ENCODE measurements at places on chromosomes 13 and 19.

DNA sequence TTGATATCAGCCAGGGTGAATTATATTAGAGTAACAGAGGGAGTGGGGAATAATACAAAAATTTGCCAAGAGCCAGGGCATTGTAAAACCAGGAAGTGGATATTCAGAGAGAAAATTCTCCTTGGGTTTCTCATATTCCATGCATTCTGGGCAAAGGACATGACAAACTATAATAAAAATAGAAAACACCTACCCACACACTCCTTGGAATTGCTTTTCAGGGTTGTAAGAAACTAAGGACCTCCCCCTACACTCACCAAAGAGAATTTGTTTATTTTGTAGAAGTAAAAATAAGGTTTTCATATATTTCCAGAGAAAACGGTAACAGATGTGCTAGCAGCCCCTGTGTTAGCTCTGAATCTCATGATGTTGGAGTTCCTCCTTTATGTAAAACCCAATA lies 649.6 kb downstream of the SLITRK1 start:
- no peak for DNase-seq

DNA sequence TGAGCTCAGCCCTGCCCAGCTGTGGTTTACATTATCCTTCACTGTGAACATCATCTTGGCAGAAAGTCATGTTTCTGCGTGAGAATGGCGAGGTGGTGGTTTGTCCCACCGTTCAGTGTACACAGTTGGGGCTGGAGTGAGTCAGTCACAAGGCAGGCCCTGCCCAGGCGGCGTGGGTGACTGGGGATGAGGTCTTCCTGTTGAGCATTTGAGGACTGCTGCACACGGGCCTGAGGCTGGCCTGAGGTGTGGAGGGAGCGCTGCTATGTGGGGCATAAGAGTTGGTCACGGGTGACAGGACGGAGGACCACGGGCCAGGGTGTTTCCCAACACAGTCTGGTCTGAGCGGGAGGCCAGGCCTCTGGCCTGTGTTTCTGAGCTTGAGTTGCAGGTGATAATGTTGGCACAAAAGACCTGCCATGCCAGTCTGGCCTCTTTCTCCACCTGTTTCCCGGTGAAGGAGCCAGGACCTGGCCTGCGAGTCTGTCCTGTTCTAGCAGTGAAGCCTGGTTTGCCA lies 13.4 kb upstream of the C19orf33 start:
- no peak for DNase-seq

DNA sequence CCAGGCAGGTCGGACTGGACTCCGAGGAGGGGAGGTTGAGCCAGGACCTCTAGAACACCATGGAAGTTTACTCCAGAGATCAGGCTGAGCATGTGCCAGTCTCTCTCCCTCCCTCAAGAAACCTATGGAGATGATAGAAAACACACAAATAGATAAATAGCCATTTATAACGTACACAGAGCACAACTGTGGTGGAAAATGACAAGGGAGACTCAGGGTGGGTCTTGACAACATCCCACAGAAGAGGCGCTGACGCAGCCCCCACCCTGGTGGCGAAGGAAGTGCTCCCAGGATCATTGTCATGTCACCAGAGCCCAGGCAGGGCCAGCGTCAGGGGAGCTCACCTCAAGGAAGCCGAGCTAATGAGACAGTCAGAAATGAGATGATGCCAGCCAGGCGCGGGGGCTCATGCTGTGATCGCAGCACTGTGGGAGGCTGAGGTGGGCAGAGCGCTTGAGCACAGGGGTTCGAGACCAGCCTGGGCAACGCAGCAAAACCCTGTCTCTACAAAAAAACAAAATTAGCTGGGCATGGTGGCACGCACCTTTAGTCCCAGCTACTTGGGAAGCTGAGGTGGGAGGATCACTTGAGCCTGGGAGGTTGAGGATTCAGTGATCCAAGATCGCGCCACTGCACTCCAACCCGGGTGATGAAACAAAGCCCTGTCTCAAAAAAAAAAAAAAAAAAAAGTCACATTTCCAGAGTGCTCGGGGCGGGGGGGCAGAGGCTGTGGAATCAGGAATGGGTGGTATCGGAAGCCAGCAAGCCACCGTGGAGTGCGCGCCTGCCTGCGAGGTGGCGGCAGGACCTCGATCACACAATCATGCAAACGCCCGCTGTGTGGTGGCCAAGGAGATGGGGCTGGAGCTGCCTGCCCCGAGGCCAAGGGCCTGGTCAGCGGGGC lies 178.4 kb downstream of the KDM4B start:
- DNase-seq = no peak

DNA sequence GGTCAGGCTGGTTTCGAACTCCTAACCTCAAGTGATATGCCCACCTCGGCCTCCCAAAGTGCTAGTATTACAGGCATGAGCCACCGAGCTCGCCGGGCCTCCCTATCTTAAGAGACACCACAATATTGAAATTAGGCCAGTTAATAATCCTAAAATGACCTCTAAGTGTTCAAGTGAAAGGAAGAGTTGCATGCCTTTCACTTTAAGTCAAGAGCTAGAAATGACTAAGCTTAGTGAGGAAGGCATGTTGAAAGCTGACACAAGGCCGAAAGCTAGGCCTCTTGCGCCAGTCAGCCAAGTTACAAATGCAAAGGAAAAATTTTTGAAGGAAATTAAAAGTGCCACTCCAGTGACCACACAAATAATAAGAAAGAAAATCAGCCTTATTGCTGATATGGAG lies 144.5 kb upstream of the FNDC3A start:
- DNase-seq = peak; percentile 68

- no peak for DNase-seq
Observed at GRCh38 chr19:658059-658839, 4.8 kb downstream of the RNF126 start.

- DNase-seq = no peak
Observed at GRCh38 chr13:111242585-111242984, 77.9 kb upstream of the TEX29 start.

GRCh38 chr13:43880926-43881325 lies 1.2 kb downstream of the LACC1 start:
- no peak for DNase-seq

GRCh38 chr13:75357576-75358289 lies 124.2 kb downstream of the TBC1D4 start:
- DNase-seq = peak; percentile 72

DNA sequence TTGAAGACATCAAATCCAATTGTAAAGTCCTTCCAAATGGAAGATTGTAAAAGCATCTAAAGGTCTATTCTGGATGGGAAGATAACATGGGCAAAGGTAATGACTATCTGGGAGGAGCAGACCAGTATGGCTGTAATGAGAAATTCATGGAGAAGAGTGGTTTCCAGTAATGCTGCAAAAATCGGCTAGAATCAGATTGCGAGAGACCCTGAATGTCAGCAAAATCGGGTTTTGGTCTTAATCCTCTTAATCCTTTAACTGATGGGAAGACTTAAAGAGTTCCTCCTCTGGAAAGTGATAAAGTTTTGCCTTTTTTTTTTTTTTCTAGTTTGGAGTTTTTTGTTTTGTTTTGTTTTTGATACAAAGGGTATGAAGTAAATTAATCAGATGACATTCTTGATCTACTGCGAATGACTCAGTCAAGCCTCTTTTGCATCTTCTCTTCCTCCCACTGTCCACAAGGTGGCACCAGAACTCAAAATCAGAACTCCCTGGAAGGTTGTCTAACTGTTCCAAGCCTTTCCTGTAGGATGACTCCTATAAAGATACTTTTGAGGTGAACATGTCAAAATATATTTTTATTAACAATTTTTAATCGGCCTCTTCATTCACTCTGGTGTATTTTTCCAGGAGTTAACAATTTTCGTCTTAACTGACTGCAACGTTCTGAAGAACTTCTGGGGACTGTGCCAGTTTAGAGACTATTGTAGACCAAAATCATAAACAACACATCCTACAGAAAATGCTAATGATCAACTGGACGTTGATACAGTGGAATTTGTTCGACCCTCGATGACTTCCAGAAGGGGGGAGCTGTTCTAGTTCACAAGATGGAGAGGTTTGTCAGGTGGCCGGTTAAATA lies 213.3 kb upstream of the MIR17HG start:
- peak; percentile 51 for DNase-seq

DNA sequence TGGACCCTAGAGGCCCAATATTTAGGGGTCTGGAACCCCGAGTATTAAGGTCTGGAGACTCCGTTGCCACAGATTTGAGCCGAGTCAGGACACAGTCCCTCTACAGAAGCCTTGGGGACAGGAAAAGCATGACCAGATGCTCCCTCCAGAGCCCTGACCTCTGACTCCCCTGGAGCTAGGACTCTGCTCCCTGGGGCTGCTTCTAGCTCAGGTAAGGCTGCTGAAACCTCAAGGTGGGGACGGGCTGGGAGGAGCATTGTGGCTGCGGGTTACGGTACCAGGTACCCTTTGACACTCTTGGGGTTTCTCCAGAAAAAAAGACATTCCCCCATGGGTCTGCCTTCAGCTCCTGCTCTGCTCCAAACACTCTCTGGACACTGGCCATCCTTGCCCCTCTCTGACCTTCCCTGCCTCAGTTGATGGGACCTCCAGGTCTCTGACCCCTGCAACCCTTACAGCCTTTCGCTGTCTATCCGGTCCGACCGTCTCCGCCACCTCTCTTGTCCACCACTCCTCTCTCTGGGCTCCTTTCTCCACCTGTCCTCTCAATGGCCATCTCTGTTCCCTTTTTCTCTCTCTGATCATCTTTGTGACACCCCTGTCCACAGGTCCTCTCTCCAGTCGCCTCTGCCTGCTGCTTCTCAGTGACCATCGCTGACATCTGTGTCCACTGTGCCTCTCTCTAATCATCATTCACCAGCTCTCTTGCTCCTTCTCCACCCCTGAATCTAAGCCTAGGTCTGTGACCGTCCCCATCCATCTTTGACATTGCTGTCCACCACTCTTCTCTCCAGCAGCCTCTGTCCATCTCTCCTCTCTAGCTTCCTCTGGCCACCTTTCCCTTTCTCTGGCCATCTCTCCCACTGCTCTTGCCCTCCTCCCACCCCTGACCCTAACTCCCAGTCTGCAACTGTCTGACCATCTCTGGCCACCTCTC lies 1.4 kb downstream of the LRFN3 start:
- DNase-seq = no peak

DNA sequence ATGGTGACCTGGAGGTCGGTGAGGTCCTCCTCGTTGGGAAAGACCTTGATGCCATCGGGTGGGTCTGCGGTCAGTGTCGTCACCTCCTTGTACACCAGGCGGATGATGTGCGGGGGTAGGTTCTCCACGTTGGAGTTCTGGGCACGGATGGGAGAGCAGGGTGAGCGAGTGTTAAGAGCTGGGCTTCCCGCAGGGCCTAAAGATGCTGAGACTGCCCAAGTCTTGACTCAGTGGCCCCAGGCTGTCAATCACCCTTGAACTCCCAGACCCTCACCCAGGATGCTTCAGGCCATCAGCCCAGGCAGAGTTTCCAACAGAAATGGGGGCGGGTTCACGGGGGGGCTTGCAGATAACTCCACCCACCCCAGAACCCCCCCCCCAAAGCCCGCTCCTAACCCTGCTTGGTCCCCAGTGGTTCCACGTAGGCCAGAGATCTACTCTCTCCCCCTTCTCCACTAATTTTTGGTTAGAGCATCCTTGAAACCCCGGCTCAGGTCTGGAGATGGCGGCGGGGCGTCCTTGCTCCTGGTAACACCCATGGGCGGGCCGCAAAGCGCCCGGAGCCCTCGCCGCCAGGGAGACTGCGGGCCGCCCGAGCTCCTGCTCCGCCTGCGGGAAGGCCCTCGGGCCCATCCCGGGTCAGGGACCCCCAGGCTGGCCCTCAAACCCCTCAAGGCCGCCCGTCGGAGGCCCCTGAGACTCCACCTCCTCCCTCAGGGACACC lies 600 bp downstream of the UBE2S start:
- DNase-seq = peak; percentile 26

DNA sequence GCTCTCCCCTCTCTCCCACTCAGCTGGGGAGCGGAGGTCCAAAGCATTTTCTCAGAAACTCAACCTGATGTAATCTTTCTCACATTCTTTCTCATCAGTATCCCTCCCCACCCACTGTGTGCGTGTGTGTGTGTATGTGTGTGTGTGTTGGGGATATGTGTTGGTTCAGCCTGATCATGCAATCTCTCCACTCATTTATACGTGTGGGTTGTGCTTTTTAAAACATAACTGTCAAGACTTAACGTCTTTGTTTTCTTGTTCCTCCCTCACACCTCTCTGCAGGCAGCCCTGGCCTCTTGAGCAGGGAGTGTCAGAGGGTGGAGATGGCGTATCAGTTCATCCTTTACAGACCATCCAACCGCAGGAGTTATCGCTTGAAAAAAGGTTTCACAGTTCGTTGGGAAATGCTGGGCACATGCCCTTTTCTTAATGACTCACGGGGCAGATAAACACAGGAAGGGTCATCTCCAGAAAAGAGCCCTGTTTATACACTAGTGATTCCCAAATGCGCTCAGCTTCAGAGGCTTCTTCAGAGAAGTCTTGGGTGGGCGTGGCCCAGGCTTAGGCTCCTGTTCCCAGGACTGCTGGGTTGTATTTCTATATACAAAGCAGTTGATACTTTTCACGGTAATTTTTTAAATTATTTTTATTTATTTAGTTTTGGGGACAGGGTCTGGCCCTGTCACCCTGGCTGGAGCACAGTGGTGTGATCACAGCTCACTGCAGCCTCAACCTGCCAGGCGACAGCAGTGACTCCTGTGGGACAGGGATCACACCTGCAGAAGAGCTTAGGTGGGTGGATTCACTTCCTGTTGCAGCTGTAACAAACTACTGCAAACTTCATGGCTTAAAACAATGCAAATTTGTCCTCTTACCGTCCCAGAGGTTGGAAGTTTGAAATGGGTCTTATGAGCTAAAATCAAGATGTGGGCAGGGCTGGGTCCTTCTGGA lies 60.3 kb downstream of the CCDC70 start:
- DNase-seq = peak; percentile 28

DNA sequence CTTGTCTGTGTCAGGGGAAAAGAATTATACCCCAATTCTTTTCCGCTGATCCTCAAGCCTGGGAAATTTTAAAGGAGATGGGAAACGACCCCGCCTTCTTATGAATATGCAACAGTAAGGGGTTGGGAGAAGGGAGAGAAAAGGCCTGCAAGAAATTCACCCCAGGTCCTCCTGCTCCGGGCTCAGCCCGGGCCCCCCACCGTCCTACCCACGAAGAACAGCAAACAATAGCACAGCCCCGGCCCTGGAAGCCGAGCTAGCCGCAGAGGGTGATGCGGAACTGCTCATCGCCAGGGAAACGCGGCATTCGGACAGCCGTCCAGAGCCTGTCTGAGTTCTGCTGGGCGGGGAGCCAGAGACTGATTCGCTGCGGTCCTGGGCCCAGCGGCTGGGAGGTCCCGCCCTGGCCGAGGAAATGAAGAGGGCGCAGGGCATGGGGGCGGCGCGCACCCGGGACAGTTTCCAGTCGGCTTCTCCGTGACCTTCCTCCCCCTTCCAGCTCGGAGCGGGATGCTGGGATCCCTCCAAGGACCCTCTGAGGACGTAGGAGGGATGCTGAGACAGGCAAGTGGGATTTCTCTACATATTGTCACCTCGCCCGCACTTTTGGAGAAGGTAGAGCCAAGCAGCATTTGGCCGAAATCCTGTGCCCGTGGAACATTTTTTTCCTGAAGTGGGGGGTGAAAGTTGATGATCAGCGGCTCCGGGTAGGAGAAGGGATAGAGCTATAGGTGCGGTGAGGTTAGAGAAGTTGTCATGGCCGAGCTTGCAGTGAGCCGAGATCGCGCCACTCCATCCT lies 82.3 kb upstream of the C1QTNF9B start:
- peak; percentile 9 for DNase-seq

- no peak for DNase-seq
Observed at GRCh38 chr13:45705918-45706317, 3.8 kb downstream of the CBY2 start.

GRCh38 chr19:50030225-50030624 lies 4.4 kb downstream of the ZNF473 start:
- DNase-seq = no peak

All from activated CD4-positive, alpha-beta T cell treated with anti-CD3 and anti-CD28 coated beads, Interleukin-10, Interleukin-2, amounts not matched to agents 100 ng/mL and 50 ng/mL, durations not matched to agents 16 hours and 8 hours (primary cell).